Spinal cord (tissue), 10 donors: ENCODE measurements at places on chromosomes 3 and 15.
A peak's percentile ranks its signal among the peaks of the same experiment; 100 is the strongest.

DNA sequence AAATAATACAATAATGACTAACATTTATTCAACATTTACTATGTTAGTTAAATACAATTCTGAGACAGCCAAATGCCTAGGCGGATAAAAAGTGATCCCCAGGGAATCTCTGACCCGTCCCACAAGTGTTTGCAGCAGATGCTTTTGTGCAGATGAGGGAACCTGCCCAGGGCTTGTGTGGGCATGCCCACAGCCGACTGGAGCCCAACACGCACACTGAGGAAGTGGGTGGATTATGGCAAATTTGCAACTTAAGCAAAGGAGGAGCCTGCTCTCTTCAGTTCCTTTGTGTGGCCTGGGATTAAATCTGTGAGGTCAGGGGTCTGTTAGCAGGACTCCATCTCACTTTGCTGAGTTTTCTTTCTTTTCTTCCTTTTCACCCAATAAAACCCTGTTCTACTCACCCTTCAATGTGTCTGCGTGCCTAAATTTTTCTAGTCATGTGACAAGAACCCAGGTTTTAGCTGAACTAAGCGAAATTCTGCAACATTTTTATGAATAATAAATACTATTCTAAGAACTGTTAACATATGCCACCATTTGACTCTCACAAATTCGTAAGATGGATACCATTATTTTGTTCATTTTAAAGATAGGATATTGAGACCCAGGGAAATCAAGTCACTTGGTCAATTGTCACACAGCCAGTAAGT lies 13.9 kb upstream of the RTP1 start:
- DNase-seq = no peak

- DNase-seq = no peak
These were observed 1186.7 kb upstream of the EPHA6 start for GRCh38 chr3:95627697-95628096.

- DNase-seq = peak; percentile 23
These were observed 25.6 kb upstream of the NLGN1 start for GRCh38 chr3:173371848-173372487.

- no peak for DNase-seq
These were observed 325.8 kb upstream of the CTNNB1 start for GRCh38 chr3:40873476-40873875.

GRCh38 chr15:66287461-66288057 lies 5.8 kb upstream of the DIS3L start:
- DNase-seq = no peak

DNA sequence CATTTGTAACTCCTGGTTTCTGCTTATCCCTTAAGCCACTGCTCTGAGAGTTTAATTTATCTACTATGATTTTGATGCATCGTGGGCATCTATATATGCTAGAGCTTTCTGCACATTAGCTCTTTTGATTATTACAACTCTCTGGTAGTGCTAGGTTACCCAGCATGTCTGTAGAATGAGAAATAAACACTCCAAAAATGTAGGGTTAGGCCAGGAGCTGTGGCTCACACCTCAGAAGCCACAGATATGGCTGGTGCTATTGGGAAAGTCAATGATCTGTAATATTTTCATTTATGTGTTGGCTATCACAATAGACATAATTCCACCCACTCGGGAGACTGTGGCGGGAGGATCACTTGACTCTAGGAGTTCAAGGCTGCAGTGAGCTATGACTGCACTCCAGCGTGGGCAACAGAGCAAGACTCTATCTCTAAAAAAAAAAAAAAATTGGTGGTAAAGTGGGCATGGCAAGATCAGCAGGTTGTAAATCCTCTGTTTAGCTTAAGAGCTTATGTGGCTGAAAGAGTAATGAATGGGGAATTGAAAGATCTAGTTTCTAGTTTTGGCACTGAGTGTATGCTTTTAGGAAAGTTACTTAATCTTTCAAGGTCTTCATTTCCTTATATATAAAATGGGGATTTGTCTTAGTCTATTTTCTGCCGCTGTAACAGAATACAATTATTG lies 6.3 kb downstream of the TIGIT start:
- DNase-seq = no peak

DNA sequence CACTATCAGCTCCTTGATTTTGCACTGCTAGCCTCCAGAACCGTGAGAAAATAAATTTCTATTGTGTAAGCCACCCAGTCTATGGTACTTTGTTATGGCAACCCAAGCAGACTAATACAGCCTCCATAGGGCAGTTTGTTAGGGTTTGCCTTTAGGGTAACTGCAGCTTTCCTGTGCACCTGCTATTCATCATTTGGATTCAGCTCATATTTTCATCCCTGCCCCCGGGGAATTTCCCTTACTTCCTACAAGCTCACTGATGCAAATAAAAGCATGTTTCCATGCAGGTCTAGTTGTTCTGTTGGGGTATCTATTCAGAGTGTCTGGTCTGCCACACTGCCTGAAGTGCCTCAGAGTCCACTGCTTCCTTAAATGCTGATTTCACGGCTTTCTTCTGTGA lies 48.6 kb upstream of the ATOSA start:
- no peak for DNase-seq

GRCh38 chr3:76552653-76553052 lies 487.2 kb upstream of the ROBO2 start:
- no peak for DNase-seq

DNA sequence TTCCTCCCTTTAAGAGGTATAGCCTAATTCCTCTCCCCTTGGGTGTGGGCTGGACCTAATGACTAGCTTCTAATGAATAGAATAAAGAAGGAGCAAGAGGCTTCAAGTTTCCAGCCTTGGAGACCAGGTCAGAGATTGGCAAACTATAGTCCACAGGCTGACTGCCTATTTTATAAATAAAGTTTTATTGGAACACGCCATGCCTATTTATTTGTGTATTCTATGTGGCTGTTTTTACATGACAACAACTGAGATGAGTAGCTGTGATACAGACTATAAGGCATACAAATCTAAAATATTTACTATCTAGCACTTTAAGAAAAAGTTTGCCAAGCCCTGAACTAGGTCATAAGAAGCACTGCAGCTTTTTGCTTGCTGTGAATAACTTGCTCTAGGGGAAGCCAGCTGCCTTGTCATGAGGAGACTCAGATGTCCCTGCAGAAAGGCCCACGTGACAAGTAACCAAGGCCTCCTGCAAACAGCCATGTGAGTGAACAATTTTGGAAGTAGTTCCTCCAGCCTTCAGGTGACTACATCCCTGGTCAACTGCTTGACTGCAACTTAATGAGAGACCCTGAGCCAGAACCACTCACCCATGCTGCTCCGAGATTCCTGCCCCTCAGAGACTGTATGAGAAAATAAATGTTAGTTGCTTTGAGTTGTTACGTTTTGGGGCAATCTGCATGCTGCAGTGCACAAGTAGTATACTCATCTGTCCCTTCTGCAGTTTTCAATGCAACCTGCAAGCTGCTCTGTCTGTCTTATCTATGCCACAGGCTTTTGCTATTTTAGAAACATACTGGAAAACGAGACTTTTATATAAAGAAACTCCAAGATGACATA lies 21.1 kb upstream of the MAP3K13 start:
- DNase-seq = no peak

DNA sequence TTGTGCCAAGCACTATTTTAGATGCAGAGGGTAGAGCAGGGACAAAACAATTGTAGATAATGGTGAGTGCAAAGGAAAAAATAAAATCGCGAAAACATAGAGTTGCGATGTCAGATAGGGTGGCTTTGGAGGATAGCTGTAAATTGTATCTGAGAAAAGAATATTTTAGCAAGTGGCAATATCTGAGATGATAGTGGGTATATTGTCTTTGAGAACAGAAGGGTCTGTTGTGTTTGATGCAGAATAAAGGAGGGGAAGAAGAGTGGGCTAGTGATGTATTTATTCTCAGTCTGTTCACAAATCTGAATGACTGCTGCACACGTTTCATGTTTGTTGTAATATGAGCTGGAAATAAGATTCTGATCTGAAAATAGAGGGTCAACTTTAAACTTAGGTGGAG lies 396.8 kb downstream of the CADM2 start:
- DNase-seq = no peak

DNA sequence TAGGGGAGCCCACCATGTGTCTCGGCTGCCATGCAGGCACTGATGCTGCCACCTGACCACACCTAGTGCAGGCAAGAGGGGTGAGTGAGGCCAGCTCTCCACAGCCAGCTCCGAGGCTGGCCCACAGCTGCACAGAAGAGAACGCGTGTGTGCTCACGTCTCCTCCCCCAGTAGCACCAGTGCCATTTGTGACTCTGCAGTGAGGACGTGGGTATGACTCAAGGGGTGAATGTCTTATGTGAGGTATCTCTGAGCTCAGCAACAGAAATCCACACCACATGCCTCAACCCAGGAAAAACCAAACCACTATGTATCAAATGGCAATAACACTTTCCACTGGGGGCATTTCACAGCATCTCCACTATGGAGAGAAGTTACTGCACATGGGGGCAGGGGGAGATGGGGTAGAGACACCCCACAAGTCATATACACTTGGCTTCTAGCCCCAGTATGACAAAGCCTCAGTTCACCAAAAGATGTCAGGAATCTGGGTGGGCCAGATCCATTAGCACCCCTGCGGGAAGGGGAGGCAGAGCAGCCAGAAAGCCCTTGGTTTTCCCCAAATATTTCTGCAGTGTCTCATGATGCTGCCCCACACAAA lies 87.6 kb downstream of the LRIG1 start:
- no peak for DNase-seq

- DNase-seq = peak; percentile 97
These were observed at the start of gene ACAD9 for GRCh38 chr3:128879125-128879969. ACAD9 (plus strand) TSS chr3:128879620; CDS start chr3:128879692, 72 bp downstream.

- no peak for DNase-seq
These were observed 4.9 kb downstream of the BBS4 start for GRCh38 chr15:72690938-72691337.

GRCh38 chr15:73081321-73081958 lies 29.2 kb downstream of the NEO1 start:
- DNase-seq = peak; percentile 36

- DNase-seq = no peak
These were observed 61.9 kb downstream of the VGLL3 start for GRCh38 chr3:86929046-86929445.

- DNase-seq = no peak
These were observed 39.0 kb downstream of the ADAMTSL3 start for GRCh38 chr15:83692746-83693581.

DNA sequence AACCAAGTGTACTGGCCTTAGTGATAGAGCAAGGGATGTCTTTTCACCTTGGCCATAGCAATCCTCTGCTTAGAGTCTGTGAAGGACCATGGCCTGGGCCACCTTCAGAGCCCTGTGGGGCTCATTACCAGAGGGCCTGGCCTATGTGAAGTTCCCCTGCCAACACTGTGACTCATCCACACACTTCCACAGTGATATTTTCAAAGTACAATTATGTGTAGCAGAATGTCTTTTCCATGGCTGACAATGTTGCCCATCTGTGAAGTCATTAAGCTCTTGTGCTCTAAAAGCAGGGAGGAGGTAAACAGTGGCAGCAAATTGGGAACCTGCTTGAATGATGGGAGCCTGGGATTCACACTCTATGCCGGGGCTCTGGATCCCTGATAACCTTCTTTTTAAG lies 12.2 kb upstream of the CACNA1D start:
- DNase-seq = no peak

- DNase-seq = no peak
These were observed 57.7 kb upstream of the CTSH start for GRCh38 chr15:79002581-79002980.
